Activated CD4-positive, alpha-beta memory T cell treated with anti-CD3 and anti-CD28 coated beads, Interleukin-2, amount 10 ng/mL, durations not matched to agents 7 days and 5 days (primary cell): ENCODE measurements at places on chromosomes 7 and 10. TPM values are rescaled to one million over a fixed set of nuclear protein-coding genes. Genes with fewer than 3 reads are reported as not detected.

Gene H2BK1
- not detected for total RNA-seq

Gene GCK
- total RNA-seq: not detected

Gene SUMF2
- 119 TPM for total RNA-seq

Gene PTPN20
- total RNA-seq: 0.45 TPM

Gene EZH2
- total RNA-seq: 87.7 TPM

- no peak for DNase-seq
- H3K4me1 ChIP-seq: no peaks in the 10 kb centered on the region
- no peaks in the 10 kb centered on the region for H3K36me3 ChIP-seq
- no peak overlapping the region for H3K27ac ChIP-seq
These were observed 193.9 kb downstream of the NXPH1 start for GRCh38 chr7:8627325-8627724.

GRCh38 chr7:90629297-90629918 lies 33.3 kb downstream of the CDK14 start:
- no peak overlapping the region for H3K27ac ChIP-seq
- H3K27me3 ChIP-seq: no peaks in the 10 kb centered on the region
- H3K36me3 ChIP-seq: no peaks in the 10 kb centered on the region
- DNase-seq: no peak
- no peak overlapping the region for H3K4me3 ChIP-seq

GRCh38 chr10:13765641-13766341 lies 179.0 kb downstream of the PRPF18 start:
- no peak overlapping the region for H3K27ac ChIP-seq
- no peaks in the 10 kb centered on the region for H3K36me3 ChIP-seq

DNA sequence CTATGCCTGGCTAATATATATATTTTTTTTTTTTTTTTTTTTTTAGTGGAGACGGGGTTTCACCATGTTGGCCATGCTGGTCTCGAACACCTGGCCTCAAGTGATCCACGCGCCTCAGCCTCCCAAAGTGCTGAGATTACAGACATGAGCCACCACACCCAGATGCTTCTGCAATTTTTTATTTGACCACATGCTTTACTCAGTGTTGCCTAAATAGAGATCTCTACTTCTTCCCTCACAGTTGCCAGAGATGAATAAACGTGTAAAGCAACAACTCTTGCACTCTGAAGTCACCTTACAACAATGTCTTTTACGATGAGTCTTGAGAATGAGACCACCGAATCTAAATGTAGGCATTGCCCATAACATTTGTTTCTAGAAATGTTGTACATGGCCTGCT lies 107.9 kb upstream of the FRMD4A start:
- DNase-seq: no peak
- no peaks in the 10 kb centered on the region for H3K4me1 ChIP-seq
- peaks cover 9% of the 10 kb centered on the region for H3K27me3 ChIP-seq
- H3K36me3 ChIP-seq: no peaks in the 10 kb centered on the region

DNA sequence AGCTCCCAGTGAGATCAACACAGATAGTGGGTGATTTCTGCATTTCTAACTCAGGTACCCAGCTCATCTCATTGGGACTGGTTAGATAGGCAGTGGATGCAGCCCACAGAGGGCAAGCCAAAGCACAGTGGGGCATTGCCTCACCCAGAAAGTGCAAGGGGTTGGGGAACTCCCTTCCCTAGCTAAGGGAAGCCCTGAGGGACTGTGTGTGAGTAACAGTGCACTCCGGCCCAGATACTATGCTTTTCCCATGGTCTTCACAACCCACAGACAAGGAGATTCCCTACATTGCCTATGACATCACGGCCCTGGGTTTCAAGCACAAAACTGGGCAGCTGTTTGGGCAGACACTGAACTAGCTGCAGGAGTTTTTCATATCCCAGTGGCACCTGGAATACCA lies 62.8 kb downstream of the PPP1R3A start:
- no peak for DNase-seq
- H3K4me3 ChIP-seq: no peak overlapping the region
- H3K27me3 ChIP-seq: no peaks in the 10 kb centered on the region
- H3K27ac ChIP-seq: no peak overlapping the region
- H3K4me1 ChIP-seq: no peaks in the 10 kb centered on the region
- H3K36me3 ChIP-seq: no peaks in the 10 kb centered on the region

DNA sequence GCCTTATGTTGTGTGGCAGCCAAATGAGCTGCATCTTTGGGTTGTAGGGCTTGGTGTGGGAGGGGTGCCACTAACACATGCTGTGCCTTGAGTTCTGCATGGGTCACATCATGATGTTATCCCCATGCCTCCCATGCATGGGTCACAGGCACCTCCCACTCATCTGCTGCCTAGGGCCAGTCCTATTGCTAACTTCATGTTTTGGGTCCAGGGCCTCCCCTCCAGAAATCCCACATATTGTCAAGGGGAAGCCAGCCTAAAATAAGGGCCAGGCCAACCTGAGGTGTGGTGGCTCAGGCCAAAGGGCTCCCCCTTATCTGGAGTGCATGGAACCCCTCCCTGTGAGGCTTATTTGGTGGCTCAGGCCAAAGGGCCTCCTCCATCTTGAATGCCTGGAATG lies 299.0 kb downstream of the RPS24 start:
- DNase-seq: no peak
- no peaks in the 10 kb centered on the region for H3K36me3 ChIP-seq
- no peak overlapping the region for H3K27ac ChIP-seq
- H3K4me1 ChIP-seq: no peaks in the 10 kb centered on the region
- no peak overlapping the region for H3K4me3 ChIP-seq

- no peak overlapping the region for H3K4me3 ChIP-seq
- no peak overlapping the region for H3K27ac ChIP-seq
- H3K27me3 ChIP-seq: no peaks in the 10 kb centered on the region
- H3K4me1 ChIP-seq: no peaks in the 10 kb centered on the region
These were observed 427.8 kb upstream of the LRGUK start for GRCh38 chr7:133699386-133699785.

DNA sequence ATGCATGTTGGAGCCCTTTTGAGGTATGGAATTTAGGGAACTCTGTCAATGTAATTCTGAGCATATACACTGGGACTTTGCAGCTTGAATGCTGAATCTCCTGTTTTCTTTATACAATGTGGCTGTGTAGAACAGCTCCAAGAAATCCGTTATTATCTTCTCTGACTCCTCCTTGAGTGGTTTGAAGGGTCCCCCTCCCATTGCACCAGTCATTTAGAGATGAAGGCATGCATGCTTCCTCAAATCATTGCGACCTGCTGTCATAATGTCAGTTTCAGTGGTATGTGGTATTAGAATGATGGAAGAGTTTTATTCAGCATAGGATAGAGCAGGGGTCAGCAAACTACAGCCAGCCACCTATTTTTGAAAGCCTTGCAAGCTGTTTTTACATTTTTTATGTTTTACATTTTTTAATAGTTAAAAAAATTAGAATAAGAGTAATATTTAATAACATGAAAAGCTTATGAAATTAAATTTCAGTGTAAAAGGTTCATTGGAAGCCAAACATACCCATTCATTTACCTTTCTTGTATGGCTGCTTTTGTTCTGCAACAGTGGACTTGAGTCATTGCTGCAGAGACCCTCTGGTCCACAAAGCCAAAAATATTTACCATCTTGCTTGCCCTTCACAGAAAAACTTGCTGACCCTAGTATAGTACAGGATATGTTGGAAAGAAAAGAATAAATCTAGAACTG lies 8.1 kb downstream of the STK17A start:
- no peak overlapping the region for H3K27ac ChIP-seq
- peak overlapping the region; percentile 5 for H3K4me3 ChIP-seq
- peak; percentile 46 for DNase-seq

- H3K27me3 ChIP-seq: no peaks in the 10 kb centered on the region
- no peak overlapping the region for H3K4me3 ChIP-seq
- H3K4me1 ChIP-seq: no peaks in the 10 kb centered on the region
These were observed 112.2 kb upstream of the HGF start for GRCh38 chr7:81882086-81882485.

DNA sequence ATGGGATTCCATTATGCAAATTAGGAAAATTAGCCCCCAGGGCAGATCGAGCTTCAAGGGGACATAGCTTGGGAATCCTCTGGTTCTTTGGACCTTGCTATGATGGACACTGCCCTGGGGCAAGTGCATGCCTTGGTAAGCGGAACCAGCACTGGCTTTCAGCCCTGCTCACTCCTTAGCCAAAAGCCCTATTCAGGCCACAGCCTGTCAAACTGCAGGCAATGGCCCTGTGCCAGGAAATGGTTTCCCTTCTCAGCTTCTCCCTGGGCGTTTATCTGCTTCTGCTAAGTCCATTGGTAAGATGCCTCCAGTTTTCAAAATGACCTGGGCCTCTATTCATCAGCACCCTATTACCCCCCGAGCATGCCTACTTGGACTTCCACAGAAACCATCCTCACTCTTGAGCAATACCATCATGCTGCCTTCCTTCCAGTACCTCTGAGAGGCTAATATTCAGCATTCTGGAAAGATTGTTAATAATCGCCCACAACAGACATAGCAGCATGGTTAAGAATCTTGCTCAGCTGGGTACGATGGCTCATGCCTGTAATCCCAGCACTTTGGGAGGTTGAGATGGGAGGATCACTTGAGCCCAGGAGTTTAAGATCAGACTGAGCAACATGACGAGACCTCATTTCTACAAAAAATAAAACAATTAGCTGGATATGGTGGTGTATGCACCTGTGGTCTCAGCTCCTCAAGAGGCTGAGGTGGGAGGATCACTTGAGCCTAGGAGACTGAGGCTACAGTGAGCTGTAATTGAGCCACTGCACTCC lies 918.6 kb upstream of the AUTS2 start:
- no peak for DNase-seq
- H3K27me3 ChIP-seq: no peaks in the 10 kb centered on the region
- no peaks in the 10 kb centered on the region for H3K36me3 ChIP-seq
- H3K27ac ChIP-seq: no peak overlapping the region
- no peaks in the 10 kb centered on the region for H3K4me1 ChIP-seq
- no peak overlapping the region for H3K4me3 ChIP-seq

GRCh38 chr7:71278257-71278656 lies 146.3 kb downstream of the GALNT17 start:
- no peaks in the 10 kb centered on the region for H3K36me3 ChIP-seq
- no peaks in the 10 kb centered on the region for H3K27me3 ChIP-seq
- no peaks in the 10 kb centered on the region for H3K4me1 ChIP-seq
- no peak overlapping the region for H3K4me3 ChIP-seq
